ENCODE measurements at places on chromosomes 6 and 20.
A peak's percentile ranks its signal among the peaks of the same experiment; 100 is the strongest.

DNA sequence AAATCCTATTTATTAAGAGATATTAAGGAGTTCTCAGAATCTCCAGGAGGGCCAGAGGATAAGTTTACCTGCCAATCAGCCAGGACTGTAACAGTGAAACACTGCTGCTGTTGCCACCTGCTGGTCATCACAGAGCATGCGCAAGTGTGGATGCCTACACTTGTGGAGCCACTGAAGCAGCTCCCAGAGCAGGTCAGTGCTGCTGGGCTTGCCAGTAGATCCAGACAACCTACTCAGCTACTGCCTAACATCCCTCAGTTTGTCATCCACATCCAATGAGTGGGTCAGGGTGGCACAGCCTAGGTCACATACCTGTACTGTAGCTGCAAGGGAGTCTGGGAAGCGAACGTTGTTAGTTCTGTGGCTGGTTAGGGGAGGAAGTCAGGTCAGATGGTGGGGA, 18.3 kb upstream of the NHSL1 start:
- DNase-seq = no peak

DNA sequence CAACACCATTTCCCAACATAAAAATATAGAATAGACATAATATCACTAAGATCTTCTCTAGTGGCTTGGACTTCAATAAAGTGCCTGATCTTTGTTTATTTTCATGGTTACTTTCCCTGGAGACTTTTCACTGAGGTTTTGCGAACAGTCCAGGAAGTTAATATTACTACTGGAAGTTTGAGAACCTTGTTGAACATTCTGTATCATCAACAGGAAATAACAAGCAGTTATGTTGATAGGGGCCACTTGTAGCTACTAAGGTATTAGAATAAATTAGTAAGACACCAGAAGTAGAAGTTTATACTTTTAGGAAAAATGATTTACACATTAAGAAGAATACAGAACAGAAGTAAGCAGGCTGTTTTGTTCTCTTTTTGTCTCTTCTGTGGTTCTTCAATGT, 180.2 kb downstream of the TFAP2B start:
- no peak for DNase-seq

- DNase-seq = no peak
Measured at GRCh38 chr6:134663800-134664535, 285.9 kb downstream of the ALDH8A1 start.

DNA sequence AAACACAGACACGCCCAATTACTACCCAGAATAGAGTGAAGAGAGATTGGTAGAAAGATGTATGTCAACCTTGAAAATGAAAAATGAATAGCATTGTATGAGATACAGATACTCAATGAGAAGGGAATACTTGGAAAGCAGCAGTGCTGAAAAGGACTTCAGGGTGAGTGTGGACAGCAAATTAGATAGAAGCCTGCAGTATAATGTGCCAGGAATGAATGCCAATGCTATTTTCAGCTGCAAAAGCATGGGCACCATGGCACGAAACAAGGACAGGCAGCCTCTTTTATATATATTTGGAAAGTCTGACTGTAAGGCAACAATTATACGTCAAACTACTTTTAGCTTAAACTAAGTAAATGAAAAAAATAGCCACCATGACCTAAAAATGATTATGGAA, 118.2 kb downstream of the PTCHD4 start:
- no peak for DNase-seq

DNA sequence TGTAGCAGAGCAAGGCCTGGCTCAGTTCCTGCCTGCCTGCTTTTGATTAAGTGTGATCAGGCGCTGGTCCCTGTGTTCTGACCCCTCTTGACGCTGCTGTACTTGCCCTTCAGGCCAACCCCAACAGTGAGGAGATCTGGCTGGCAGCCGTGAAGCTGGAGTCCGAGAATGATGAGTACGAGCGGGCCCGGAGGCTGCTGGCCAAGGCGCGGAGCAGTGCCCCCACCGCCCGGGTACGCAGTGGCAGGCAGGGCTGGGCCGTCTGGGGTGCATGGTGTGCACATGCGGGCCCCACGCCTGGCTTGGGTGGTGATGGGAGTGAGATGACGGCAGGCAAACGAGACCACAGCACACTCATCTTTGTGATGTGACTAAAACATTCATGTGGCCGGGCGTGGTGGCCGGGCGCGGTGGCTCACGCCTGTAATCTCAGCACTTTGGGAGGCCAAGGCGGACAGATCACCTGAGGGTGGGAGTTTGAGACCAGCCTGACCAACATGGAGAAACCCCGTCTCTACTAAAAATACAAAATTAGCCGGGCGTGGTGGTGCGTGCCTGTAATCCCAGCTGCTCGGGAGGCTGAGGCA, 10.1 kb upstream of the C20orf204 start:
- DNase-seq = no peak

- DNase-seq = peak; percentile 46
Measured at GRCh38 chr6:32554116-32554965, 24.3 kb upstream of the HLA-DRB5 start.

DNA sequence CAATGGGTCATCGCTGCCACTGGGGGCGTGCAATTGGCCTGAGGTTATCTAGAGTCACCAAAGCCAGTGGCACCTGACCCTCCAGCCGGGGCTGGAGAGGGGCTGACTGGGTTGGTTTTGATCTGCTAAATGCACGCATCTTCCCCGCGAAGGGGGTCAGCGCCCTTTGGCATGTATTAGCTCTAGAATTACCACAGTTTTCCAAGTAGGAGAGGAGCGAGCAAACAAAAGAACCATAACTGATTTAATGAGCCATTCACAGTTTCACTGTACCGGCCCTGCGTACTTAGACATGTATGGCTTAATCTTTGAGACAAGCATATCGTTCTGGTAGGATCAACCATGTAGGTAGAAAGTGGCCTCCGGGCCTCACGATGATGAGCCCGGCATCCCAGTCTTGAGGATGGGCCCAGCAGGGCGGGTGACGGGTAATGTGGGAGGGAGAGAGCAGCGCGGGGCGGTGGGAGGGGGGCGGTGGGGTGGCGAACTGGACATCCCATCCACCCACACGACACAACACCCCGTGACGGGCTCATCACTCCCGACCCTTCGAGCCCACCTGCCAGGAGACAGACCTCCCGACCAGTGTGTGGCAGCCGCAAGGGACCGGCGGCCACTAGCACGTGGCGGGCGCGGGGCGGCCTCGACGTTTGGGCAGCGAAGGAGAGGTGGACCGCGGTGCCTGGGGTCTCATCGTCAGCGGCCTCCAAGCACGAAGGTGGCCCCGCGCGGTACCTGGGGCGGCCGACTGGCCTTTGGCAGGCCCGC, 1957.5 kb upstream of the DEFB115 start:
- no peak for DNase-seq

GRCh38 chr6:167793421-167793820, 33.3 kb upstream of the AFDN start:
- no peak for DNase-seq

GRCh38 chr6:36312854-36313648, 23.6 kb downstream of the BNIP5 start:
- no peak for DNase-seq

GRCh38 chr6:161409353-161409752, 135.5 kb upstream of the AGPAT4 start:
- DNase-seq = no peak

DNA sequence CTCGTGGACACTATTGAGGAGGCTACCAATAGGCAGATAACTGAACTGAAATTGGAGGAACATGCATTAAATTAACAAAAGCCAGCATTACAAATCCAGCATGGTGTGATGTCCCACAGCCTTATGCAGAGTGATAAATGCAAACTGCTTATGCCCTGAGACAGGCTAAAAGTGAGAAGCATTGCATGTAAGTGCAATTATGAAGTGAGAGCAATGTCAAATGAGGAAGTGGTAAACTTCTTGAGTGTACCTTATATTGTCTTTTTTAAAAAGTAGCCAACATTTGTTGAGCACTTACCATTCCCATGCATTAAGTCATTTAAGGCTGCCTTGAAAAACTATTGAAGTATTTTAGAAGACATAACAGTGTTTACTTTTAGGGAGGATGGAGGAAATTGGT, 212.2 kb downstream of the TBC1D7 start:
- no peak for DNase-seq
